ENCODE measurements at places on chromosomes 1 and 21.

- H3K36me3 ChIP-seq: no peaks in the 10 kb centered on the region
- no peak for DNase-seq
- no peaks in the 10 kb centered on the region for H3K4me1 ChIP-seq
- H3K27me3 ChIP-seq: peaks cover 19% of the 10 kb centered on the region
- H3K4me3 ChIP-seq: no peak overlapping the region
Measured at GRCh38 chr1:44436401-44437106, 31.5 kb downstream of the RNF220 start.

GRCh38 chr1:214326406-214326805, 45.4 kb downstream of the SMYD2 start:
- H3K4me1 ChIP-seq: no peaks in the 10 kb centered on the region
- H3K27me3 ChIP-seq: no peaks in the 10 kb centered on the region
- H3K36me3 ChIP-seq: peaks cover 5% of the 10 kb centered on the region
- DNase-seq: no peak
- H3K27ac ChIP-seq: no peak overlapping the region

GRCh38 chr1:157132616-157133167, 5.5 kb downstream of the ETV3 start:
- peaks cover 75% of the 10 kb centered on the region for H3K4me1 ChIP-seq
- H3K27me3 ChIP-seq: no peaks in the 10 kb centered on the region
- H3K4me3 ChIP-seq: peak overlapping the region; percentile 48
- H3K27ac ChIP-seq: peak overlapping the region; percentile 43

DNA sequence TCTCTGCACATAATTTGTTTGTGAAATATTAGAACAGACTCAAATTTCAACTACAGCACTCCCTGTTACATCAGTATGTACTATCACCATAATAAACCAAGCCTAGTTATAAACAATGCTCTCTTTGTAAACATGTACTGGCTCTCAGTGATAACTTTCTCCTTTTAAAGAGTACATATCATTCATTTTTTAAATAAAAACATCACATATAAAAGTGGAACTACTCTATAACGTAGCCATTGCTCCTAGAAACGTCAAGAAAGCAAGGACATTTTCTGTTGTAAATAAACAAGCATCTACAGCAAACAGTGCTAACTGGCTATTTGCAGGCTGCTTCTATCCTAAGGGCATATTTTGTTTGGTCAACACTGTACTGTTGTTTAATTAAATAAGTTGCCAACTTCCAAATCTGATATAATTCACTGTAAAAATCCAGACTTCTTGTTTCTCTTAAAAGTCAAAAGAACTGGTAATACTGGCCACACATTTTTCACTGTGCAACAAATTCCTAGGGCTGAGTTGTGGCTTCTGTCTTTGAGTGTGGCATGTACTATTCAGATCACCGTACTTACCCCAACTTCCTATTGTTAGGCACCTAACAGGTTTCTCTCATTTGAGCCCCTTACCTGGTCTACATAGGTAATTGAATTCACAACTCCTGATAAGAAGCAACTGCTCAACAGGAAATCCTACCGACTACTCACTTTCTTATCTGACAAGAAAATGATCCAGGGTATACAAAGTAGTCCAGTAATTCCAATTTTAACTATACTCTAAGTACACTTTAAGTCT, 111.9 kb downstream of the DENND1B start:
- no peaks in the 10 kb centered on the region for H3K4me1 ChIP-seq
- H3K27me3 ChIP-seq: no peaks in the 10 kb centered on the region
- no peaks in the 10 kb centered on the region for H3K36me3 ChIP-seq
- no peak overlapping the region for H3K27ac ChIP-seq
- DNase-seq: no peak

- no peak overlapping the region for H3K4me3 ChIP-seq
- no peaks in the 10 kb centered on the region for H3K4me1 ChIP-seq
- no peaks in the 10 kb centered on the region for H3K27me3 ChIP-seq
- no peak overlapping the region for H3K27ac ChIP-seq
Measured at GRCh38 chr1:181222972-181223505, 134.5 kb downstream of the IER5 start.

DNA sequence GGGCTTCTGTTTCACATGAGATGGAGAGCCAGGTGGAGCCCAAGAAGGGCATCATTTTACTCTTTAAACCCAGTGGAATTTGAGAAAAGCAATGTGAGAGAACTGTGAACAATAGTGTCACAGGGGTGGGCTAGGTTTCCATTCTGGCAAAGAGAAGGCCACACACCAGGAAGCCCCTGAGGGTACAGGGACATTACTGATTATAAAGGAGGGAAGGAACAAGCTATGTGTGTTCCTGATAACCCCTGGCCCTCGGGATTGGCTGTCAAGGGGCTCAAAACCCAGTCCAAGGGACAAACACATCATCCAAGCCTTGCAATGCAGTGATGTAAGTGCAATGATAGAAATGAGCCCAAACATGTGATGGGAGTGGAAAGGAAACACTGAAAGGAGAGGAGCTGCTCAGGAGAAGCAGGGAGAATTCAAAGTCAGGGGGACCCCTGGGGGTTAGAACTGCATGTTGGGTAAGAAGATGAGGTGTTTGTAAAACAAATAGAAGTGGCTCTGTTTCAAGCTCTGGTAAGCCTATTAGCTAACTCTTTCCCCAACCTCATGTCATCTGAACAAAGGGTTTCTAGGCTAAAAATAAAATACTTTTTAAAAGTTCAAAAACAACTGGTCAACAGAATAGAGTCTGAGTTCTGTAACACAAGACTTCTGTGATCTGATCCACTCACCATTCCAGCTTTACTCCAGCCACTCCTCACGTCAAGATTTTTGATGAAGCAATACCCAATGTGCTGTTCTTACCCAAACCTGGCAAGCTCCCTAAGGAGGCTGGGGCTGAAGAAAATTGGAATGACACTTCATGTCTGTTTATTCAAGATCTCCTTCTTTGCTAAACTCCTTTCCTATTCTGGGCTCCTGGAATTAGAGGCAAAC, 51.1 kb upstream of the IL12RB2 start:
- peak overlapping the region; percentile 25 for H3K27ac ChIP-seq
- peaks cover 11% of the 10 kb centered on the region for H3K4me1 ChIP-seq
- H3K36me3 ChIP-seq: peaks cover 33% of the 10 kb centered on the region

GRCh38 chr1:25106976-25107642, 125.2 kb downstream of the SYF2 start:
- no peak overlapping the region for H3K4me3 ChIP-seq
- H3K36me3 ChIP-seq: peaks cover 9% of the 10 kb centered on the region
- no peak for DNase-seq
- no peak overlapping the region for H3K27ac ChIP-seq
- peaks cover 9% of the 10 kb centered on the region for H3K27me3 ChIP-seq
- peaks cover 35% of the 10 kb centered on the region for H3K4me1 ChIP-seq

DNA sequence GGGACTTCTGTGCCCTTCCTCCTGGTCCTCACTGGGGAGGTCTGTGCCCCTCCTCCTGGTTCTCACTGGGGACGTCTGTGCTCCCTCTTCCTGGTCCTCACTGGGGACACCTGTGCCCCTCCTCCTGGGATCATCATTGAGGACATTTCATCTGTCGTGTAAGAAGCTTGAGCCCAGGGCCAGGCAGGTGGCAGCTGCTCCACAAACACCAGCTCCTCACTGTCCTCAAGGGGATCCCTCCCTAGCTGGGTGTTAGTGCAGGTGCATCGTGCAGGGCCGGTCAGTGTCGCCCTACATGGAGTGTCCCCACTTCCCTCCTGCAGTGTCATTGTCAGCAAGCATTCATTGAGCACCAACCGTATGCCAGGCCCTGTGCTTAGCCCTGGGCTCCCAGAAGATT, 312.7 kb downstream of the PTPRU start:
- no peak overlapping the region for H3K4me3 ChIP-seq
- H3K4me1 ChIP-seq: no peaks in the 10 kb centered on the region
- no peaks in the 10 kb centered on the region for H3K27me3 ChIP-seq
- H3K27ac ChIP-seq: no peak overlapping the region
- no peaks in the 10 kb centered on the region for H3K36me3 ChIP-seq
- no peak for DNase-seq

DNA sequence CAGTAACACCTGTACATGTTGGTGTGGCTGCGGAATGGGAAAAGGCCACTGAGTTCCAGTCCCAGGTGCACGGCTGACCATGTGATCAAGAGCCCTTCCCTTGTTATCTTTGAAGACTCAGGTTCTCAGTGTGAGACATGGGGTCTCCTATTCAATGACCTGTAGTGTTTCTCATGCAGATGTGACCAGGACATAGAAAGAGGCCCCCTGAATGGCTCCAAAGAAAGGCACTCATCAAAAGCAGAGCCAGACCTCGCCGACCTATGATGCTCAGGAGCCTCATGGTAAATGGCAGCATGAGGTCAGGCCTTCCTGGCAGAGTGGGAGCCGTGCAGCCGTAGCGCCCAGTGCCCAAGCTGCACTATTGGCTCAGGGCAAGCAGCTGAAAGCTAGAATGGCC, 42.3 kb upstream of the HAO2 start:
- H3K4me3 ChIP-seq: no peak overlapping the region
- no peak for DNase-seq
- peaks cover 13% of the 10 kb centered on the region for H3K27me3 ChIP-seq
- peaks cover 33% of the 10 kb centered on the region for H3K4me1 ChIP-seq
- H3K27ac ChIP-seq: no peak overlapping the region
